Stimulated activated naive CD4-positive, alpha-beta T cell treated with Interleukin-2 at 50 U/mL for 16 hours (primary cell): ENCODE measurements at places on chromosomes 7 and 10.
A peak's percentile ranks its signal among the peaks of the same experiment; 100 is the strongest.

DNA sequence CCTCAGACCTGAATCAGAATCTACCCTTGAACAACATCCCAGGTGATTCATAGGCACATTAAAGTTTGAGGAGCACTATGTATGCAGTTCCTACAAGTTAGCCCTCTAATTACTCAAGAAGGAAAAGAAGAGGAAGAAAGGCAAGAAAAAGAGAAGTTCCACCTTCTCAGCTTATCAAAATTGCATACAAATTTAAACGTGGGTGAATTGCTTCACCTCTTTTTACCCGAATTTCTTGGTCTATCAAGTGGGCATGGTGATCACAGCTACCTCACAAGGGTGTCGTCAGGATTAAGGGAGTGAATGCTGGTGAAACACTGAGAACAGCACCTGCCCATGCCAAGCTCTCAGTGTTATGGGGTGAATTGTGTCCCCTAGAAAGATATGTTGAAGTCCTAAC is 43.8 kb upstream of the PAPSS2 start:
- no peak for DNase-seq

GRCh38 chr10:5480162-5480941 is 19.0 kb downstream of the CALML5 start:
- DNase-seq = no peak

DNA sequence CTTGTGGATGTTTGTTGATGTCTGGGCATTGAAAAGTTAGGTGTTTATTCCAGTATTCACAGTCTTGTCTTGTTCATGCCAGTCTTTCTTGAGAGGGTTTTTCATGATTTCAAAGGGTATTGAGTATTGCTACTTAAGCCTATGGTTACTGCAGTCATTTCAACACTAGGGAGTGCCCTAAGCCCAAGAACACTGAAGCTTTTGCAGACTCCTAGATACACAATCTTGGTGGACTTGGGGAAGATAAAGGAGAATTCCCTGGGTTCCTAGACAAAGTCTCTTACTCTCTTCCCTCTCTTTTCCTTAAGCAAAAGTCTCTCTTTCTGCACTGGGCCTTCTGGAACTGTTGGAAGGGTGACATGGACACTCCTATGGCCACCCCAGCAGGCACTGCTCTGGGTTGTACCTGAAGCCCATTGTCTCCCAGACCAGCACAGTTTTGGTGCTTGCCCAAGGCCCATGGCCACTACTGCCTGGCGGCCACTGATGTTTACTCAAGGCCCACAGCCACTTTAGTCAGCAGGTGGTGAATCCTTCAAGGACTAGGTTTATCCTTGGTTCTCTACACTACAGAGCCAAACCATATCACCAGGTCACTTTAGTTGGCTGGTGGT is 24.9 kb downstream of the SAMD9 start:
- no peak for DNase-seq

GRCh38 chr7:78769481-78770101 is 683.9 kb downstream of the MAGI2 start:
- no peak for DNase-seq

- no peak for DNase-seq
Measured at GRCh38 chr7:22464299-22464698, 35.7 kb downstream of the STEAP1B start.

- no peak for DNase-seq
Measured at GRCh38 chr7:89334797-89335196, 539.3 kb upstream of the TEX47 start.

DNA sequence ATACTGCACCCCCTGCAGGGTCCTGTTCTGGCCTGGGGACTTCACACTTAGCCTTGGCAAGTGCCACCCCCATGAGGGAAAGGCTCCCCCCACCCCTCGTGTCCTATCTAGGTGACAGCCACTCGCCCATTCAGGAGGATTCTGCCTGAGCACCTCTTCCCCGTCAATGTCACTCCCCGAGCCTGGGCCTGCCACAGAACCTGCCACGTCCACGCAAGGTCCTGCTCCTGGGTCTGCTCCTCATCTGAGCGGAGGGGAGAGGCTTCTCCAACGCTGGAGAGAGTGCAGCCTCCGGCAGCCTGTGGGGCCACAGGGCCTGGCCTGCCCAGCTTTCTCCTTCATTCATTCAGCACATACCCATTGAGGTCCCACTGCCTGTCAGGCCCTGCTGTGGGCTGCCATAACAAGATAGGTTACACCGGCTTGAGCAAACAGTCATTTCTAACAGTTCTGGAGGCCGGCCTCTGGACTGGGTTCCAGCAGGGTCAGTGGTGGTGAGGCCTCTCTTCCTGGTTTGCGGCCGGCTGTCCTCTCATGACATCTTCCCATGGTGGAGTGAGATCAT is 92.0 kb upstream of the RET start:
- no peak for DNase-seq

DNA sequence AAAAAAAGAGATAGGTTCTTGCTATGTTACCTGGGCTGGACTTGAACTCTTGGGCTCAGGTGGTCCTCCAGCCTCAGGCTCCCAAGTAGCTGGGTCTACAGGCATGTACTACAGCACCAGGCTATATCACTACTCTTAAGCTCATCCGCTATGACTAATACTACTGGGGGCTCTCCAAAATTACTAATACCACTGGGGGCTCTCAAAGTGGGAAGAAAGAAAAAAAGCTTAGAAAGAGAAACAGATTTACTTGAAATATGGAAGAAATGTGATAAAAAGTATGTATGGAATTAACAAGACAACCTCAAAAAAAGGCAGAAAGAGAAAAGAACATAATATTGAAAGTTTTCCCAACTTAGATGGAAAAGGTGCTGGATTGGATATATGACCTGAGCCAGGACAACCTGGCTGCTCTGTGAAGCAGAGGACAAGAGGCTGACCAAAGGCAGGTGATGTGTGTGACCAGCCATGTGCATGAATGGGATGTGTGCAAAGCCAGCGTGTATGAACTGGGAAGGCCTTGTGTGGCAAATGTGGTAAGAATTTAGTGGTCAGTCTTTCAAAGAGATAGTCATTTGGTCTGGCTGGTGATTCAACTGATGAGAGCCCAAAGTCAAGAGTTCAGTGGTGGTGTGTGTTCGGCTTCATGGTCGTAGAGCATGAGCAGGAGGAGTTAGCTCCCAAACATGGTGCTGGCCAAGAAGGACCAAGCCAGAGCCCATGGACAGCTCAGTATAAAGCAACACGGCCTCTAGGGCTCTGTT is 232.4 kb upstream of the KLF14 start:
- no peak for DNase-seq

- DNase-seq = no peak
Measured at GRCh38 chr7:98213296-98213887, 2.2 kb downstream of the BHLHA15 start.

DNA sequence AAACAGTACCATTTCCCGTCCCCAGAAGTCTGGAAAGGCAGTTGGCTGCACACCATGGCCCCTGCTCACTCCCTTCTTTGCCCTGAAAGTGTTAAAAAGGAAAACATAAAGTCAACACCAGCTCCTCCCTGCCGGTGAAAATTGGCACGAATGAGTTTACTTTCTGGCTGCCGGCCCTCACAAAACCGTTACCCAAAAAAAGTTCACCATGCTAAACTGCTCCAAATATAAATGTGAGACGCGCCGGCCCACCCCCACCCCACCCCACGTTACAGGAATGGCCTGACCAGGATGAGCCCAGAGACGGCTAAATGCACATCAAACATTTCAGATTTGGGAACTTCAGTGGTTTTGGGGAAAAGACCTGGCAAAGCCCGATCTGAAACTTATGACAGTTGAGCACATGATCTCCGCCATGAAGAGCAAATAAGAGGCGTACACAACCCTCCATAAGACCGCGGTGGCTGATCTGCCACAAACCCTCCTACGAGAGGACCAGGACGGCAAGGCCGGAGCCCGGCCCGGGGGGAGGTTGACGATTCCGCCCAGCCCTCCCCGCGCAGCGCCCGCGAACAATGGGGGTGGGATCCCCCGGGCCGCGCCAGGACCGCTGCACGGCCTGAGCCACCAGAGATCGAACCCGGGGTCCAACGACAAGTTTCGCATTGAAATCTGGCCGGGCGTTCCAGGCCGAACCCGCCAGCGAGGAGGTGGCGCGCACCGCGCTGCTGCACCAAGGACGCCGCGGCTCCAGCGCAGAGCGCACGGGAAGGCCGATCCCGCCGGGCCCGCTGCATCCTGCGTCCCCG is 952 bp downstream of the DIP2C start:
- DNase-seq = no peak

GRCh38 chr7:88115816-88116215 is 104.0 kb downstream of the SRI start:
- no peak for DNase-seq

- no peak for DNase-seq
Measured at GRCh38 chr10:8392216-8392615, 337.7 kb downstream of the GATA3 start.

GRCh38 chr7:12031638-12032037 is 179.5 kb upstream of the TMEM106B start:
- no peak for DNase-seq

DNA sequence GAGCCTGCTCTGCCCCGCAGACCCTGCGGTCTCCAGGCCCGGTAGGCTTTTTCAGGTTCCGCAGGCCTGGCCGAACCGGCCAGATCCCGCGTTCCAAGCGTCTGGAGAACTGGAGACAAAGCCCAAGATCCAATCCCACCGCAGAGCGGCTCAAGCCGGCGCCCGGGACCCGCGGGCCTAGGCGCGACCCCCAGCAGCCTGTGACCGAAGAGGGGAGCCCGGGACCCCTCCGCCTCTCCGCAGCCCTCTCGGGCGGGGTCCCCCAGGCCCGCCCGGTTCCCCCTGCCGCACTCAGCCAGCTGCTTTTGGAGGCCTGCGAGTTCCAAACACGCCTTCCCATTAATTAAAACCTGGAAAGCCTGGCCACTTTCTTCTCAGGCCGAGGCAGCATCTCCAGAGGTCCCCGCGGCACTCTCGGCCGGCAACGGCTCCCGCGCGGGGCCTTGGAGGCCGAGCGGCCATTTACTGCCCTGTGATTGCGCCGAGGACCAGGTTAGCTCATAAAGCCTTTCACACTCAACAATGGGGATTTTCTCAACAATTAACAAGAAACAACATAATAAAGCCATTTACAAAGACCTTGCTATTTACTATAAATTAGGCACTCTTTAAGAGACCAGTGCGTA is 16.7 kb downstream of the SKIDA1 start:
- no peak for DNase-seq

GRCh38 chr10:113381981-113382509 is 170.8 kb upstream of the HABP2 start:
- no peak for DNase-seq

DNA sequence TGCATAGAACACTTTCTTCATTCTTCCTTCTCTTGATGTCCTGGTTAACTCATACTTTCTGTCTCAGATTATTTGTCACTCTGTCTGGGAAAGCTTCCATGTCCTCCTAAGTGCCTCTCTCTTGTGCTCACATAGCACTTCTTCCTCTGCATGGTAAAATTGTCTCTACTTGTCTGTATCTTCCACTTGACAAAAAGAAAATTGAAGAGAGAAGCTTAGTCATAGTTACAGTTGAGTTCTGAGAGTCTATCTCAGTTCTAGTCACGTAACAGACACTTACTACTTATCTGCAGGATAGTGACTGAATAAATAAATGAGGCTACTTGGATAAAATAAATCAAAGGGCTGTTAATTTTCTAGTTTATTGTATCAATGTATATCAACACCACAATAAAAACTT is 458.1 kb downstream of the HTR7 start:
- no peak for DNase-seq

DNA sequence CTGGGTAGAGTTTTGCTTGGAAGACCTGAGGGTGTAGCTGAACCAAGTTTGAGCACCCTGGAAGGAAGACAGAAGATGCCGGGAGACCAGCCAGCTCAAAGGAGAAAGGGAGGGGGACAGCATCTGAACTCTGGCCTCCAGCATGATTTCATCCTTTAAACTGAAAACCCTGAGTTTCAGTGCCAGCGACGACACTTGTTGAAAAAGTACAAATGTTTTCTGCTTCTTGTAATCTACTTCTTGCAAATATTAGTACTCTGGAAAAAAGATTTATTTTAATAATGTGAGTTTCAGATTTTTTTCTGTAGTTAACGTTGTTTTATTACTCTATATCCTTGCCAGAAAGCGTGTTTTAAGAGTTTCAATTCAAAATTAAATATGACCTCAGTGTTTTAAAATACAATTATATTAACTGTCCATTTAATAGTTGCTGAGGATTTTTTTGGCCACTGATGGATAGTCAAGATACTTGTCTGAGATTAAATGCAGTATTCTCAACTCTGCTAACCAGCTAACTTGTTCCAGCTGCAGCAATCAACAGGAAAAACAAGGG is 227.7 kb downstream of the MGMT start:
- no peak for DNase-seq

DNA sequence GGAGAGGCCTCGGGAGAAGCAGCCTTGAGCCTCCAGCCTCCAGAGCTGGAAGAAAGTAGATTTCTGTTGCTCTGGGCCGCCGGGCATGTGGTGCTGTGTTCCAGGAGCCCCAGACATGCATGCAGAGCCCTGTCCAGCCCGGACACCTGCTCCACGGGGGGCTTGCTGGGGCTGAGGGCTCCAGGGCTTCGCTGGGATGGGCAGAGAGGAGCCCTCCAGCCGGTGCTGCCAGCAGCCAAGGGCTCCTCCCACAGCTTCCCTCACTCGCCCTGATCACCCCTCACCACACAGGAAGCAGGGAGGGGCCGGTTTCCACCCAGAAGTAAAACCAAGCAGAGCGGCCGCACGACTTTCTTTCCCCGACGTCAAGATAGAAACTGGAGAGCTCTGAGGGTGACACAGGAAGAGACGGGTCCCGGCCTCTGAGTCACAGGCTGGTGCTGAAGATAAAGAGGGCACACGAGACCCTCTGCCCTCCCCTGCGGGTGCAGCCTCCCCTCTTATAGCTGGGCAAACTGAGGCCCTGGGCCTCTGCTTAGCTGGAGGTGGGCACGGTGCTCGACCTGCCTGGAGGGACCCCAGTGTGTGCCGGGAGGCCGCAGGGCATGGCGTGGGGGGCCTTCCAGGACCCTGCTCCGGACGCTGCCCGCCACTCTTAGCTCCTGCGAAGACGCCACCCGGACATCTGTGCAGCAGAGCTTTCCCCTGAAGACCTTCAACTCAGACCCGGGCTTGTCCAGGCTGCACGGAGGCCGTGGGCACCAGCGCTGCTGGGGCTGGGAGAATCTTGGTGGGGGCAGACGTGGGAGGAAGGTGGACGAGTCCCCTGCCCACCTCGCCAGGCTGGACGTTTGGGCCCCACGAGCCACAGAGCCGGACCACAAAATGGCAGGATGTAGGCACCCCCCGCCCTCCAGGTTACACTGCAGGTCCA is 31.1 kb downstream of the ADAP1 start:
- DNase-seq = peak; percentile 94

DNA sequence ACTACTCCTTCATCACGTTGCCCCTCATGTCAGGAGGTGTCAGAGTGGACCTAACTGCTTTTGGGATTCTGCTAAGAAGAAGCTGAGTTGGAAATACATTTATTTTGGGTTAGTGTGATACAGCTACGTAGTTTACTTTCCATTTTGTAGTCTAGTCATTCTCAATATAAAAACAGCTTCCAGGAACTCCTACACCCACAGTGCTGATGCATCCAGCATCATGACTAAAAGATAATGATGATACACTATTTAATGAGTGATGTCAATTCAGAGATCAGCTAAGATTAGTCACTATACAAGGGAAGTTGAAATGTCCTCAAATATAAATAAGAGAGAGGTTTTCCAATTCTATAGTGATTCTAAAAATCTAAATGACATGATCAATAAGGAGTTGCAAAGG is 264.2 kb upstream of the SLC26A5 start:
- DNase-seq = no peak

GRCh38 chr10:78247821-78248220 is 214.2 kb downstream of the RPS24 start:
- no peak for DNase-seq

GRCh38 chr7:139829025-139829774 is at the start of gene TBXAS1:
TBXAS1 (plus strand) TSS chr7:139829264; CDS start chr7:139829391, 127 bp downstream.
- DNase-seq = peak; percentile 9
